ENCODE measurements at places on chromosomes 5 and 9.

- H3K4me1 ChIP-seq, result peaks cover 34% of the 10 kb centered on the region
- H3K36me3 ChIP-seq, result peaks cover 8% of the 10 kb centered on the region
- no peaks in the 10 kb centered on the region for H3K27me3 ChIP-seq
- no peak overlapping the region for H3K27ac ChIP-seq
These were observed 1.1 kb upstream of the SEMA4D start for GRCh38 chr9:89498852-89499480.

- H3K4me1 ChIP-seq, result peaks cover 4% of the 10 kb centered on the region
- H3K36me3 ChIP-seq, result no peaks in the 10 kb centered on the region
- H3K4me3 ChIP-seq, result no peak overlapping the region
- no peaks in the 10 kb centered on the region for H3K27me3 ChIP-seq
These were observed 400.0 kb upstream of the SLC24A2 start for GRCh38 chr9:20188616-20189369.

DNA sequence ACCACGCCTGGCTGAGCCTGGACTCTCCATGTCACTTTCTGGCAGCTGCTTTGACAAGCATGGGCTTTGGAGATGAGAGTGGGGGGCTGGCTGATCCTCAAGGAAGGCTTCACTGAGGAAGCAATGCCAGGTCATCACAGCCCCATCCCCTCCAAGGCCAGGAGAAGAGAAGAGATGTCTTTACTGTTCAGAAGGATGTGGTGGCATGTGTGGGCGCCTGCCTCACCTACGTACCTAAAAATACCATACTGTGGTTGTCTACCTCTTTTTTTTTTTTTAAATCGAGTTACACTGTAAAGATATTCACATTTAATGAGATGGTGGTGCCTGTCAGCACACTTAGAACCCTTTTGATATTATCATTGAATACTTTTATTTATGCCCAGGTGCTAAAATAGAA lies 26.4 kb upstream of the CTNNA1 start:
- H3K4me1 ChIP-seq, result peaks cover 24% of the 10 kb centered on the region
- H3K27me3 ChIP-seq, result no peaks in the 10 kb centered on the region
- no peak overlapping the region for H3K4me3 ChIP-seq
- no peak overlapping the region for H3K27ac ChIP-seq
- no peak for DNase-seq
- no peaks in the 10 kb centered on the region for H3K36me3 ChIP-seq

DNA sequence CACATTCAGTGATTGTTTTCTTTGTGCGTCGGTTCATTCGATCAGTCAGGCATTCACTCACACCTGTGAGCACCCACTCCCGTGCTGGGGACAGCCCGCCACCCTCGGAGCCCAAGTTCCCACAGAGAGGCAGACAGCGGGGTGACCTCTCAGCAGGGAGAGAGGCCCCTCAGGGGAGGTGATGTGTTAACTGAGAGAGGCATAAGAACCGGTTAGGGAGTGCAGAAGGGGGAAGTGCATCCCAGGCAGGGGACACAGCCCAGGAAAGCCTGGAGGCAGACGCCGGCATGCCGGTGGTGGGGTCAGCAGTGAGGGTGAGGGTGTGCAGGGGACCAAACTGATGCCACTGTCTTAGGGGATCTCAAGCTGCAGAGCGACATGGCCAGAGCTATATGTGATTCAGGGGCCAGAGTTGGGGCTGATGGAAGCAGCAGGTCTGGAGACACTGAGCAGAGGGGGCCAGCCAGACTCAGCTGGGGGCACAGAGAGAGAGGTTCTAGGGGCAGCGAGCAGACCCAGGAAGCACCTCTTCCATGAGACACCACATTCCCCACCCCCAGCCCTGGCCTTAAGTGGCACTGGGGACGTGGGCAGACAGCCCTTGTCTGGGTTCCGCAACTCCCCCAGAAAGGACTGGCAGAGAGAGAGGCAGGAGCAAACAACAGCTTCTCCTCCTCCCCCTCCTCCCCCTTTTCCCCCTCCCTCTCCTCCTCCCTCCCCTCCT lies 35.9 kb downstream of the HK3 start:
- no peak for DNase-seq
- peaks cover 43% of the 10 kb centered on the region for H3K4me1 ChIP-seq
- H3K4me3 ChIP-seq, result no peak overlapping the region
- peaks cover 38% of the 10 kb centered on the region for H3K36me3 ChIP-seq
- H3K27me3 ChIP-seq, result peaks cover 6% of the 10 kb centered on the region

GRCh38 chr9:89277454-89277853 lies 33.5 kb upstream of the CKS2 start:
- no peaks in the 10 kb centered on the region for H3K36me3 ChIP-seq
- H3K27ac ChIP-seq, result no peak overlapping the region
- peaks cover 5% of the 10 kb centered on the region for H3K4me1 ChIP-seq
- no peaks in the 10 kb centered on the region for H3K27me3 ChIP-seq
- no peak for DNase-seq
